MV-4-11 (cell line): ENCODE measurements at places on chromosomes 2 and 18.

GRCh38 chr2:202127687-202128331, 54.8 kb downstream of the KIAA2012 start:
- peak; percentile 85 for DNase-seq

DNA sequence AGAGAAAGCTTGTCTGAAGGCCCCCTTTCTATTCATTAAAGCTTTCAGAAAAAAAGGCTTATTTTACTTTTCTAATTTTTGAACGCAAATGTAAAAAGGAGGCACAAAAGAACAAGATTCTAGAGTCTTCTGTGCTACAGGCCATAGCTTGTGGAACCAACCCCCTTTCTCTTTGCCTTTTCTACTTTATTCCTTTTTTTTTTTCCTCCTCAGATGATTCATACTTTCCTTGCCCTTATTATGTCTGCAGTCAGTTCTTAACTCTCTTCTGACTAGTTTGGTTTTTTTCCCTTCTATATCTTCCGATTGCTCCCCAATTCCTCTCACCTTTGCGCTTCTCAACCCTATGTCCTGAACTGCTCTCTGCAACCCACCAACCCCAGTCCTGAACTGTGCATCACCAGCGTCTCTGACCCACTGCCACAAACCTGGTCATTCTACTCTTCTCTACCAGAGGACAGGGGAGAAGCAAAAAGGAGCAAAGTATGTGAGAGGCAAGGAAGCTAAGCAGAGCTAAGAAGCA, 56.9 kb upstream of the WIPF1 start:
- peak; percentile 42 for DNase-seq

- no peak for DNase-seq
Observed at GRCh38 chr2:170121689-170122088, 56.3 kb upstream of the MYO3B start.

DNA sequence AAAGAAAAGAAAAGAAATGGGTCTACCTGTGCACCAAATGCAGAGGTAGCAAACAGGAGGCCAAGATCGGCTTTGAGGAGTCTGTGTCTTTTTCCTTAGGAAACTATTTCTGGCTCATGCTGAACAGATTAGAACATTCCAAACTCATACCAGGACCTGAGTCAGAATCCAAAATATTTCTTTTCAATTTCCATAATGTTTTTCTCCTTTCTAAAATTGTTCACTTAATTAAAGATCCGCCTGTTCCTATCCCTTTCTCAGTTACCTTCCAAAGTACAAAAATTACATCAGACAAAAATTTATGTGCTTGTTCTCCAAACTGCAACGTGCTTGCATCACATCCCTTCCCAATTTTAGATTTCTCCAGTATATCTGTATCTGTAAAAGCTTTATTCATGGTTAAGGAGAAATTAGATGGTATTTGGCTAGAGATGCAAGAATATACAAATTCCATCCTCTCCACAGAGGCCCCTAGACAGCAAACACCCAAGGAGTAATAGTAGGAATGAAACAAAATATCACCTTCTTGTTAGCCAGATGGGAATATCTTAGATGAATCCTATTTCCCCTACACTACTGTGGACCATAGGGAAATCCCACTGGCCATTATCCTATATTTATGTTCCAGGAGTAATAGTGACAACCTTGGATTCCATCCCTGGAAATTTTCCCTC, 130.6 kb downstream of the LNPK start:
- DNase-seq = no peak

DNA sequence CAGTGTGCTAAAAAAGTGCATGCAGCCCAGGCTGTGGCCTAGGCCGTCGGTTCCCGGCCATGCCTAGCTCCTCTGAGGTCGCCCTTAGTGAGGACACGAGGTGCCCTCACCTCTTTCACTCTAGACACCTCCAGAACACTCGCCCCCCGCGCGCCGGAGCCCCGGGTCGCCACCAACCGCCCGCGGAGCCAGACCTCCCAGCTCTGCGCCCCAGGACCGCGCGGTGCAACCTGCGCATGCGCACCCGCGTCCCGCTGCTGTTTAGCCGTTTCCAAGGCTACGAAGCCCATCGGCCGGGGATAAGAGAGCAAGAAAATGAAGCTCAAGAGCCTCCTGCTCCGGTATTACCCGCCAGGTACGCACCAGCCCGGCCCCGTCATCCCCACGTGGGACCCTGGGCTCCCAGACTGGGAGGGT, at the start of gene DAW1:
DAW1 (plus strand) TSS at position 257 of the 417 bp plus-strand sequence; CDS start at position 316, 59 bp downstream.
- no peak for DNase-seq
